ENCODE measurements at places on chromosomes 3 and 15. TPM values are rescaled to one million over a fixed set of nuclear protein-coding genes. Genes with fewer than 3 reads are reported as not detected.

The BOC gene
- 7.6 TPM for total RNA-seq

The COPB2 gene
- 246 TPM for total RNA-seq

The TRPM1 gene
- not detected for total RNA-seq

The CTXND1 gene
- not detected for total RNA-seq

The EXOG gene
- 46.1 TPM for total RNA-seq

The FGF7 gene
- total RNA-seq = 157 TPM

The NMB gene
- total RNA-seq = 4.9 TPM

The CHAC1 gene
- 19.6 TPM for total RNA-seq

The GOLGA8G gene
- total RNA-seq = not detected

The UBA7 gene
- 54.4 TPM for total RNA-seq

The P2RY1 gene
- total RNA-seq = 0.59 TPM

The SORD gene
- total RNA-seq = 20.3 TPM

The EPHA3 gene
- total RNA-seq = 6.7 TPM

The GOLGA8Q gene
- total RNA-seq = 1.1 TPM

The IGSF10 gene
- total RNA-seq = 2.4 TPM

The CLRN1 gene
- total RNA-seq = not detected

The CFAP20DC gene
- total RNA-seq = 1.6 TPM

The CYP8B1 gene
- total RNA-seq = not detected

The ACP3 gene
- 0.33 TPM for total RNA-seq

The JAGN1 gene
- total RNA-seq = 23.5 TPM

The DLEC1 gene
- 0.13 TPM for total RNA-seq

The SLC6A1 gene
- total RNA-seq = 0.10 TPM
